Pulmonary artery endothelial cell (primary cell): ENCODE measurements at places on chromosomes 3 and 15. TPM values are rescaled to one million over a fixed set of nuclear protein-coding genes. Genes with fewer than 3 reads are reported as not detected.

SIDT1 gene
- not detected in 2 replicates for total RNA-seq

BUB1B gene
- total RNA-seq, result 26.8 and 51.2 TPM in 2 replicates

EDC3 gene
- total RNA-seq, result 14.3 and 21.1 TPM in 2 replicates

UACA gene
- total RNA-seq, result 84.9 and 152 TPM in 2 replicates

FBXL22 gene
- total RNA-seq, result 0.11 and 0.13 TPM in 2 replicates

ATP13A5 gene
- total RNA-seq, result not detected in 2 replicates

GOLGA8R gene
- 1.1 and 1.3 TPM in 2 replicates for total RNA-seq

SOX14 gene
- total RNA-seq, result not detected in 2 replicates

TIMP4 gene
- 0.07 and 0.46 TPM in 2 replicates for total RNA-seq

CDHR4 gene
- total RNA-seq, result not detected in 2 replicates

PDZRN3 gene
- not detected in 2 replicates for total RNA-seq

GASK1A gene
- total RNA-seq, result under 0.01 and 0.04 TPM in 2 replicates

EPHB3 gene
- total RNA-seq, result not detected in 2 replicates

FETUB gene
- not detected in 2 replicates for total RNA-seq

KNG1 gene
- not detected in 2 replicates for total RNA-seq

CHAC1 gene
- total RNA-seq, result 2.9 and 4.7 TPM in 2 replicates

MAGEF1 gene
- total RNA-seq, result 10.4 and 10.5 TPM in 2 replicates

HERC2 gene
- total RNA-seq, result 62.4 and 84.9 TPM in 2 replicates

ZNF620 gene
- 4.4 and 6.6 TPM in 2 replicates for total RNA-seq

WNT7A gene
- not detected in 2 replicates for total RNA-seq
